Mesendoderm (in vitro differentiated cells): ENCODE measurements at places on chromosomes 13 and 19.

DNA sequence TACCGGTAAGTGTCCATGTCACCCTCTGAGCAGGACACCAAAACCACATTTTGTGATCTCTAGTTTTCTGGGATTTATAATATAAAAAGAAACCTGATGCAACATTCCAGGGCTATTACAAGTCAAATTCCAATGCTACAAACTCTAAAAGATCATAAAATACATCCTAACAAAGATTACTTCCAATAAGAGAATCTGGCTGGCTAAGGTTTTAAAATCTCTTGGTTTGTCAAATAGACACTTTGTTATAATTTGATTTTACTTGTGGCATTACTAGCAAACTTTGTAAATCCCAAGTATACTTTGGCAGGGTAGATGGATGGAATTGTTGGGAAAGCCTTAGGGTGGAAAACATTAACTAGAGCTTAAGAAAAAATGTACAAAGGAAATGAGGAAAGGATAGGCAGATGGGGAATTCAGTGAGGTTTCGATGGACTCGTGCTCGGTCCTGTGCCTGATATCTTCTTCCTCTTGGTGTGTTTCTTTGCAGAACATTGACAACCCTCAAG lies 74.0 kb upstream of the POMP start:
- H3K27me3 ChIP-seq: no peaks in the 10 kb centered on the region
- peaks cover 2% of the 10 kb centered on the region for H3K4me1 ChIP-seq
- H3K4me3 ChIP-seq: no peak overlapping the region
- no peaks in the 10 kb centered on the region for H3K36me3 ChIP-seq

- H3K4me3 ChIP-seq: no peak overlapping the region
- DNase-seq: no peak
- H3K27ac ChIP-seq: no peak overlapping the region
- H3K36me3 ChIP-seq: peaks cover 13% of the 10 kb centered on the region
- no peaks in the 10 kb centered on the region for H3K4me1 ChIP-seq
These were observed 10.2 kb downstream of the DPP9 start for GRCh38 chr19:4713384-4713951.

DNA sequence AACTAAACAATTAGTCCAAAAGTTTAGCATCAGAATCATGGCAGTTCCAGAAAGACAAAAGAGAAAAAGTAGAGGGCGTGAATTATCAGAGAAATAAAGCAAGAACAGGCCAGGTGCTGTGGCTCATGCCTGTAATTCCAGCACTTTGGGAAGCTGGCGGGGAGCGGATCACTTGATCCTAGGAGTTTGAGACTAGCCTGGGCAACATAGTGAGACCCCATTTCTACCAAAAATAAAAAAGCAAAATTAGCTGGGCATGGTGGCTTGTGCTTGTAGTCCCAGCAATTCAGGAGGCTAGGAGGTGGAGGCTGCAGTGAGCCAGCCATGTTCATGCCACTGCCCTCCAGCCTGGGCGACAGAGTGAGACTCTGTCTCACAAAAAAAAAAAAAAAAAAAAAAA lies 18.4 kb downstream of the ARL11 start:
- no peaks in the 10 kb centered on the region for H3K36me3 ChIP-seq
- H3K27ac ChIP-seq: no peak overlapping the region
- no peak for DNase-seq
- no peaks in the 10 kb centered on the region for H3K4me1 ChIP-seq
- no peaks in the 10 kb centered on the region for H3K27me3 ChIP-seq

- no peaks in the 10 kb centered on the region for H3K36me3 ChIP-seq
- no peaks in the 10 kb centered on the region for H3K27me3 ChIP-seq
These were observed 33.1 kb downstream of the DCLK1 start for GRCh38 chr13:36098080-36098479.

- no peaks in the 10 kb centered on the region for H3K4me1 ChIP-seq
- no peak for DNase-seq
- H3K4me3 ChIP-seq: no peak overlapping the region
- H3K36me3 ChIP-seq: no peaks in the 10 kb centered on the region
- H3K27me3 ChIP-seq: no peaks in the 10 kb centered on the region
These were observed 26.4 kb downstream of the CYSLTR2 start for GRCh38 chr13:48679941-48680680.

- no peaks in the 10 kb centered on the region for H3K27me3 ChIP-seq
- H3K27ac ChIP-seq: no peak overlapping the region
- no peaks in the 10 kb centered on the region for H3K36me3 ChIP-seq
- no peak overlapping the region for H3K4me3 ChIP-seq
These were observed 220.8 kb downstream of the COG6 start for GRCh38 chr13:39876258-39876657.
